CD4-positive, alpha-beta T cell treated with Interleukin-15 for 4 hours (primary cell): ENCODE measurements at places on chromosomes 7 and 10.

DNA sequence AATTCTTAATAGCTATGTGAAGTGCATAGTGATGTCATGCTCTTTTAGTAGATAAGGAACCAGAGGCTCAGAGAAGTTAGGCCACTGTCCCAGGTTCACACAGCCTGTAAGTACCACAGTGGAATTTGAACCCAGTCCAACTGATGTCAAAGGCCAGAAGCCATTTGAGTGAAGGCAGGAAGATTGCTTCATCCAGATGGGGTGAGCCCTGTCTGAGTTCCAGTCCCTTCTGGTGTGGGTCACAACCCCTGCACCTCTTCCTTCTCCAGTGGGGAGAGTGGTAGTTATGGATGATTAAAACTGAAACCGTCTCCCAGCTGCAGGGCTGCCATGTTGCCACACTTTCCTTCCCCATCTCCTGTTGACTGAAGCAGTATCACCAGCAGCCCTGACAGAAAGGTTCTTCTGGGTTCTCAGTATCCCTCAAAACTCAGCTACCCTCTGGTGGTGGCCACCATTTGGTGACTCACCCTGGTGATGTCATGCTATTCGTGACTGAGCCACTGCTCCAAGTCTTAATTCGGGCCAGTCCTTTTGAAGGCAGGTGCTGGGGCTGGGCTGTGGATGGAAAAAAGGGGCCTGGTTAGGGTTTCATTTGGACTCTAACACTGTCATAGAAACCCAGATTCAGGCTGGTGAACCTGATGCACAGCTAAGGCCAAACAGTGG, 1.5 kb upstream of the C10orf95 start:
- peak; percentile 59 for DNase-seq

- DNase-seq, result no peak
Observed at GRCh38 chr7:41445432-41445831, 257.5 kb downstream of the INHBA start.

DNA sequence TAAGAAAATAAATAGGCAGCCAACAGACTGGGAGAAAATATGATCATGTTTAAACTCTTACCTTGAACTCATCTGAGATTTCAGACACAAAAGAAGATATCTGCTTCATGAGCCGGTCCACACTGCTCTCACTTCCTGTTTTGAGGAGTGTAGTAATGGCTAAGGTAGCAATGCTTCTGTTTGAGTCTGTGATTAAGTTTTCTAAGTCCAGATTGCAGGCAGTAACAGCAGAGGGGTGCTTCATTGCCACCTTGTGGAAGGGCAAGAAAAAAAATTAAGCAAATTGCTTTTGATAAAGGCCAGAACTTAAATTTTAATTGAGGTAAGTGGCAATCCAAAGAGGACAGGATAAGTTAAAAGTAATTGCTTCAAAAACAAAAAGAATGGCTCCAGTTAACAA, 69.1 kb downstream of the MEST start:
- peak; percentile 1 for DNase-seq

GRCh38 chr10:9853405-9854355, 1164.0 kb upstream of the CELF2 start:
- no peak for DNase-seq

DNA sequence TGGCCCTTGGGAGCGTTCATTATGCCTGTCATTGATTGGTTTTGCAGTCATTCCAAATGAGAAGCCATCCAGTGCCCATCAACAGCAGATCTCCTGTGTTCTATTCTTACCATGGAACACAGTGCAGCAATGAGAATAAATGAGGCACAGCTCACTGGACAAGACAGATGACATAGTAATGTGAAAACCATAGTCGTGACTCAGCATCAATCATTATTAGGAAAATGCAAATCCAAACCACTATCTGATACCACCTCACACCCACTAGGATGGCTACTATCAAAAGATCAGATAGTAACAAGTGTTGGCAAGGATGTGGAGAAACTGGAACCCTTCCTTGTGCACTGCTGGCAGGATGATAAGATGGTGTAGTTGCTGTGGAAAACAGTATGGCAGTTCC, 144.7 kb downstream of the ARHGAP22 start:
- no peak for DNase-seq

GRCh38 chr7:50644586-50644985, 79.4 kb upstream of the DDC start:
- no peak for DNase-seq

DNA sequence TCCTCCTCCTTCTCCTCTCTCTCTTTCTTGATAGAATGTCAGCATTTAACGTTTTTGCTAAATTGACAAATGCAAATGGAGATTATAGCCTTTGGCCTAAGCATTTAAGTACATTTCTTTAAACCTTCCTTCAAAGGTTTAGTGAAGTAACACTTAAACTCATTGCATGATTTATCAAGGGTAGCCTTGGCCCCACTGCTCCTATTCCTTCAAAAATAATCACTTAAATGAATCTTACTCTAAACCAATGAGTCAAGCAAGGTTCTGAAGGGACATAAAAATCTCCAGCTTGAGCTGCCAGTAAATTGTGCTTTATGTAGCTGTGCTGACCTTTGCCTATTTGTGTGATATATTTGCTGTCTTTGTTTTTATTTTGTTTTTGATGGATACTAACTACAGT, 358.5 kb upstream of the AKR1E2 start:
- DNase-seq, result no peak

- no peak for DNase-seq
Observed at GRCh38 chr10:112467541-112468075, 20.6 kb downstream of the VTI1A start.

- no peak for DNase-seq
Observed at GRCh38 chr10:121975295-121976086, 474 bp upstream of the NSMCE4A start.

GRCh38 chr7:318878-319661, 29.1 kb downstream of the FOXL3 start:
- no peak for DNase-seq

GRCh38 chr7:124390301-124390700, 357.4 kb upstream of the TMEM229A start:
- DNase-seq, result no peak

DNA sequence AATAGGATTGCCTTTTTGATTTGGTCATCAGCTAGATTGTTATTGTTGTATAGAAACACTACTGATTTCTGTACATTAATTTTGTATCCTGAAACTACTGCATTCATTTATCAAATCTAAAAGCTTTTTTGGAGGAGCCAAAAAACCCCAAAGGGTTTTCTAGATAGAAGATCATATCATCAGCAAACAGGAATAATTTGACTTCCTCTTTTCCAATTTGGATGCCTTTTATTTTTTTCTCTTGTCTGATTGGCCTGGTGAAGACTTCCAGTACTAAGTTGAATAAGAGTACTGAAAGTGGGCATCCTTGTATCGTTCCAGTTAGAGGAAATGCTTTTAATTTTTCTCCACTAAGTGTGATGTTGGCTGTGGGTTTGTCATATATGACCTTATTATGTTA, 10.6 kb upstream of the ENTPD7 start:
- no peak for DNase-seq

DNA sequence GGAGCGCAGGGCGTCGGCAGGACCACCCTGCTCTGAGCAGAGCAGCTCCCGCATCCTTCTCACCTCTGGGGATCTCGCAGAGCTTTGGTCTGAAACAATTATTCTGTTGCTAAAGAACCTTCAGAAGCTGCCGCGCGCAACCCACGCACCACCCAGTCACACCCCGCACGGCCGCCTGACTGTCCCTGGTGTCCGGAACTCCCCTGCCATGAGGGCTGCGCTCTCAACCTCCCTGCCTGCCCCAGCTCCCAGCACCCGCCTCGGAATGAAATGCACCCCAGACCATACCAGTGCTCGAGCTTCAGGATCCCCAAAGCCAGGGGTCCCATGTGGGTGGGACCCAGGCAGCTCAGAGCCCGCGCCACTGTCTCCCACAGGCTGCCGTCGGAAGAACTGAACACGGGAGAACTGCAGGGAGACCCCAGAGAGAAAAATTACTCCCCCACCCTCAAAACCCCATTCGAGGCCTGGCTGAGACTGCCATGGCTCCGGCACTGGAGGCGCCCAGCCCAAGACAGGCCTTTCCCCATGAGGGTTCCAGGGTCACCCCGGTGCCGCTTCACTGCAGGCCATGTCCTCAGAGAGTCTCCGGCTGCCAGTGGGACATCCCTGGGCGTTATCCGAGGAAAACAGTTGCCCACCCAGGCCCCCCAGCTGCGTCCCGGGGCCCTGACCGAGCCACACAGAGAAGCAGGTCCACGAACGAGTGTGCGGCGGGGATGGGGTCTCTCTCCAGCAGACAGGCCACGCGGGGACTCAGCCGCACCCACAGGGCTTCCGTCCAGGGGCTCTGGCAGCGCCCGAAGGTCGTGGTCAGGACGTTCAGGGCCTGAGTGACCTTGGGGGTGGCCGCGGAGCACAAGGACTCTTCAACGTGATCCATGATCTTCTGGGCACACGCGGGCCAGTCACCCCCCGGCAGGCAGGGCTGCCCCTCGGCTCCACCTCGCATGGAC, 12.1 kb downstream of the BRAT1 start:
- DNase-seq, result no peak

GRCh38 chr7:117405519-117405918, 21.8 kb downstream of the ASZ1 start:
- DNase-seq, result no peak

- DNase-seq, result no peak
Observed at GRCh38 chr10:63683686-63684085, 162.5 kb downstream of the REEP3 start.
